ENCODE measurements at places on chromosomes 11 and 22.

- no peak for DNase-seq
Measured at GRCh38 chr11:46455834-46456233, 64.3 kb upstream of the CHRM4 start.

GRCh38 chr11:8332196-8332595, 68.5 kb upstream of the LMO1 start:
- DNase-seq, result peak; percentile 59

- DNase-seq, result no peak
Measured at GRCh38 chr11:42589286-42589685, 722.5 kb upstream of the API5 start.

DNA sequence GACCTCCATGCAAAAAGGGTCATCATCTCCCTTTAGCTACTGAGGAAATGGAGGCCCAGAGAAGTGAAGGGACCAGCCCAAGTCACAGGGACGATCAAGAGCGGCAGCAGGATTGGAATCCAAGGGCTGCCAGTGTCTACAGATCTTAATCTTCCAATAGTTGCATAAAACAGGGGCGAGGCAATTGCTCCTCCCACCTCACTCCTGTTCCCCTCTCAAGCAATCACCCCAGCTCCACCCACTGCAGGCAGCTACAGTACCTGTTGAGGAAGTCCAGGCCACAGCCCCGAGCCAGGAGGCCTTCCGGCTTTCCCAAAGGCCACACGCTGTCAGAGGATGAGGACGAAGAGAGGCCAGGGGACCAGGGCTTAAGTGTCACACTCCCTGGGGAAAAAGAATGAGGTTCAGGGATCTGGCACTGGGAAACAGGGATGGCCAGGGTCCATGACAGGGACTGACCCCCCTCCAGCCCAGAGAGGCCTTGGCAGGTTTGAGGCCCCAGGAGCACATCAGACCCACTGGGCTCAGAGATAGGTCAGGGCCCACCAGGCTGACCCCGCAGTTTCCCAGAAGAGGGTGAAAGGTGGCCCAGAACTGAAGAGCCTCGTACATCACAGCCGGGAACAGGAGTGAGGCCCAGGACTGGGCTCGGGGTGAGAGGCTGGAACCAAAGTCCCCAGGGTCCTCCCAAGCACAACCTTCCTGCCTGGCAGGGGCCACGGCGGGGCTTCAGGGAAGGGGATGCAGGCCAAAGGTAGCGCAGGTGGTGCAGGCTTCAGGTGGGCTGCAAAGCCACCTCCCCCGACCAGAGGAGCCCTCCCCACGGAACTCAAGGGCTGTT, 16.4 kb upstream of the MFNG start:
- no peak for DNase-seq

GRCh38 chr11:65026810-65027209, 429 bp upstream of the SNX15 start:
- DNase-seq, result peak; percentile 67

- DNase-seq, result no peak
Measured at GRCh38 chr22:32325416-32325801, 32.3 kb upstream of the RFPL3 start.

DNA sequence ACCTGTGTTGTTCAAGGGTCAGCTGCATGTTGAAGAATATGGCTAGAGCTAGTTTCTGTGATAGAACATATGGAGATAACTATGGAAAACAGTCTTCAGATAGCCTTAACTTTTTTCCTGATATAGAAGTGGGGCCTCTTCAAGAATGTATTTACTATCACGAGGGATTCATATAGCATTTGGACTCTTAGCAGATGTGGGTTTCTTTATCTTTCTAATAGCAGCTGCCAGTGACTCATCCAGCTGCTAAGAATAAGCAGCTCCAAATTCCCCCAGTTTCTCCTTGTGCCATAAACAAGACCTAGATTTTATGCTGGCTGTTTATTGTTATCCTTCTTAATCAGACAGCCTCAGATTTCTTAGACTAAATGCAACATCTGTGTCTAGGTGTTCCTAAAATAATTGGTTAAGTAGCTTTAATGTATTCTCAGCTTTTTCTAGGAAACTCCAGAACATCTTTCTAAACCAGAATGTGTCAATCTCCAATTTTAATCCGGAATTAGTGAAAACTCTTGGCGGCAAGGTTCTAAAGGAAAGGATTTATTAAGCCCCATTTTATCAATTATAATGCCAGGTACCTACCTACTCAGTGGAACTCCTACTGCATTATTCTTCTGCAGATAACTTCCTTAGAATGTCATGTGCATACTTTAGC, 119.8 kb downstream of the CSTPP1 start:
- DNase-seq, result peak; percentile 59

GRCh38 chr11:59552844-59553243, 41.5 kb downstream of the OR4D9 start:
- DNase-seq, result no peak

- DNase-seq, result no peak
Measured at GRCh38 chr11:95353706-95354105, 122.7 kb upstream of the SESN3 start.

DNA sequence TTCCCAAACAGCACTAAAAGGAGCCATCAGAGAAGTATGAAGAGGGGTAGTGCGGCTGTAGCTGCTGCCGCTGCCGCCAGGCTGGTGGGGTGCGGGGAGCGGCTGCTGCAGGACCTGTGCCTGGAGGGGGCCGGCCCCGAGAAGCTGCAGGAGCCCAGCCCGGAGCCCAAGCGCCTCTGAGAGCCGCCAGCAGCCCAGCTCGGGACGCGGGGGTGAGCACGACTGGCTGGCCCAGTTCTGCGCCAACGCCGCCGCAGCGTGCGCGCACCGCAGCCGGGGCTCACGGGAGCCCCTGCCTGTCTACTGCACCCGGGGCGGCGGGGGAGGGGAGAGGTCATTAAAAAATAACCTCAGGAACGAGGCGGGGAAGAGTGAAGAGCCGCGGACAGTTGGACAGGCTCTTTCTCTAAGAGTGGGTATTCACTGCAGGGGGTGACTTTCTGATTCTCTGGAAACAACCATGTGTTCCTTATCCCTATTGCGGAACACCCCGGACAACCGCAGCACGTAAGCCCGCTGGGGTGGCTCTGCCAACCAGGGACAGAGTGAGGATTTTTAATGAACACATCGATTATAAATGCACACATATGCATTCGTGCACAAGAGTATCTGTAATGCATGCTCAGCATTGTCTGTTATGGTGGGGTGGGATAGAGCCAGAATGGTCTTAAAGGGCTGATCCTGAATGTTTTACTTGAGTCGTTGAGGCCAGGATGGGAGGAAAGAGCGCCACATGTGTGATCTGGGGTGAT, 453 bp downstream of the GAS2 start:
- no peak for DNase-seq

DNA sequence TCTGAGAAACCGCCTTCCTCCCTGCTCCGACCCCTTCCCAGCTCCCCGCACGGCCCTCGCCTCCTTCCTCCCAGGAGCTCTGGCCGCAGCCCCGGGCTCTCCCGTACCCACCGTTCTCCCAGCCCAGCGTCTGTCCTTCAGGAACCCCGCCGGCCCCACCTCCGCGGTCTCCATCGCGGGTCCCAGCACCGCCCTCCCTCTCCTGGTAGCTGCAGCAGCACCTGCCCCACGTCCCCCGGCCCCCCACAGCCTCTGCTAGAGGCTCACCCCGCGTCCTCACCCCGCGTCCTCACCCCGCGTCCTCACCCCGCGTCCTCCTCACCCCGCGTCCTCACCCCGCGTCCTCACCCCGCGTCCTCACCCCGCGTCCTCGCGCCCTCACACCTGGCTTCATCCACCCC, 85.9 kb downstream of the WNT7B start:
- DNase-seq, result no peak

DNA sequence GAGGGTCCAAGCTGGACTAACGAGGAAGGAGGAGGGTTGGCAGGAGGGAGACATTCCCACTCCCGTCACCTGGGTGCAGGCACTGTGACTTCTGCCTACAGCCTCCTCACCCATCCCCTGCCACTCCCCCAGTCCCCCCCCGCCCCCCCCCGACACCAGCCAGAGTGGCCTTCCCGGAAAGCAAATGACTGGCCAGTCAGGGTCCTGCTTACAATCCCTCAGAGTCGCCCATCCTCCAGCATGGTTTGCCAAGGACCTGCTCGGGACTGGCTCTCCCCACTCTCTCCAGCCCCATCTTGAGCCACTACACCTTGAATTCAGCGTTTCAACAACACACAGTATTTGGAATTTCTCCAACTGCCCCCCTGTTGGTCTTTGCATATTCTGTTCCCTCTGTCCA, 59.6 kb downstream of the THAP12 start:
- no peak for DNase-seq

- DNase-seq, result peak; percentile 78
Measured at GRCh38 chr11:69010964-69011623, 2.0 kb downstream of the MRGPRF start.

DNA sequence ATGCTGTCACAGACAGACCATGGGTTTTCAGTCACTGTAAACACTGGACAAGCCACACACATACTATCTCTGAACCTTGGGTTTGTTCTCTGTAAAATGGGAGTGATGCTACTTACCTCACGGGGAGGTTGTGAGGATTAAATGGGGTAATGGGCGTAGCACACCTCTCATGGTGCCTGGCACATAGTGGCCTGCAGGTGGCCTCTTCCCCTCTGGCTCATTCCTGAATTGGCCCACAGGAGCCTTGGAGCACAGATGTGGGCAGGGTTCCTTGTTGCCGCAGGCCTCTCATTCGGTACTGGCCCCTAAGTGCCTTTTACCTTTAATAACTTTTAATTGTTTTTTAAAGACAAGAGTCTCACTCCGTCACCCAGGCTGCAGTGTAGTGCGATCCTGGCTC, 11.7 kb downstream of the MICAL2 start:
- no peak for DNase-seq

- no peak for DNase-seq
Measured at GRCh38 chr11:130725421-130726233, 190.7 kb downstream of the SNX19 start.

DNA sequence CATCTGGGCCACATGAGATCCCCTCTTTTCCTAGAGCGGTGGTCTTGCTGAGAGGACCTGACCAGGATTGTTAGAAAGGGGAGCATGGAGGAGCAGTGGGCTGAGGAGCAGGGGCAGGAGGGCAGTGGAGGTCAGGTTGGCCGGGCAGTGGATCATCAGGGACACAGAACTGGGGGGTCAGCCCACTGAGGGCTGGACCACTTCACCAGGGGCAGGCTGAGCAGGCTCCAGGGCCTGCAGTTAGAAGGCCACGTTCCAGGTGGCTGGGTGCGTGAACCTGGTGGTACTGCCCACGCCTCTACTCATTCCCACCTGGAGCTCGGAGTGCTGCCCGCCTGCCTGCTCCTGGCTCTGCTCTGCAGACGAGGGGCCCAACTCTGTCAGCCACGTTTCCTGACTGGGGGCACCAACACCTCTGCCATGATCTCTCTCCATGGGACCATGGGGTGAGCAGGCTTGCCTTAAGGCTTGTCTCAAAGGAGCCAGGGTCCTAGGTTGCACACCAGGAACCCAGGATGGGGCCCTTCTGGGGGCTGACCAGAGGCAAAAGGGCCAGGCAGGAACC, 9.7 kb downstream of the MRGPRF start:
- no peak for DNase-seq

- DNase-seq, result no peak
Measured at GRCh38 chr11:2996976-2997375, 4.8 kb upstream of the NAP1L4 start.

DNA sequence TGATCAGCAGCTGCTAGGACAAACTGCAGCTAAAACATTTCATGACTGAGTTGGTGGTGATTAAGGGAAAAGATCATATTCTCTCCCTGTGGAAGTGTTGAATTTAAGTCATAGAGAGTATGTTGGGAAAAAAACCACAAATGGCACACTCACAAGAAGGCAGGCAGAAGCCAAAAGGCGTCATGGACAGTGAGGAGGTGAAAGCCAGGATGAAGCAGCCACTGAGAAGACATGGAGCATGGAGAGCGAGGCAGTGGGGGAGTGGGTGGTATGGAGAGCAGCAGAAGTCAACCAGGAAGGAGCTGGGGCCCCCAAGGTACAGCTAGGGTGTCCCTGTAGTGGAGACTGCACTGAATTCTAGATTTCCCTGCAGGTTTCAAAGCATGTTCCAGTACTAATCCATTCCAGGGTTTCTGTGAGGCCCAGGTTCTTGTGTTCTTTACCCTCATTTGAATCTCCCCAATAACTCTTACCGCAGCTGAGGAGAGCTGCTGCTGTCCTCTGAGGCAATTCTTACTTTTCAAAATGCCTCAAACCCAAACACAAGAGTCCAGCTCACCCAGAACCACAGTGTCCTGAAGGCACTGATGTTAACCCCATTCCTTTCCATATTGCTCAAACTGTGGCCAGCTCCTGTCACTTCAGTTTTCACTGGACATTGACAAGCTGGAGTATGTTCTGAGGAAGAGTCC, 191.8 kb upstream of the E2F8 start:
- DNase-seq, result no peak

GRCh38 chr11:130636722-130637464, 188.4 kb downstream of the ADAMTS15 start:
- DNase-seq, result no peak

- no peak for DNase-seq
Measured at GRCh38 chr11:19873730-19874129, 161.1 kb downstream of the NAV2 start.

- no peak for DNase-seq
Measured at GRCh38 chr11:83035070-83035854, 36.4 kb downstream of the RAB30 start.

- no peak for DNase-seq
Measured at GRCh38 chr22:47011131-47011858, 248.8 kb downstream of the TBC1D22A start.

DNA sequence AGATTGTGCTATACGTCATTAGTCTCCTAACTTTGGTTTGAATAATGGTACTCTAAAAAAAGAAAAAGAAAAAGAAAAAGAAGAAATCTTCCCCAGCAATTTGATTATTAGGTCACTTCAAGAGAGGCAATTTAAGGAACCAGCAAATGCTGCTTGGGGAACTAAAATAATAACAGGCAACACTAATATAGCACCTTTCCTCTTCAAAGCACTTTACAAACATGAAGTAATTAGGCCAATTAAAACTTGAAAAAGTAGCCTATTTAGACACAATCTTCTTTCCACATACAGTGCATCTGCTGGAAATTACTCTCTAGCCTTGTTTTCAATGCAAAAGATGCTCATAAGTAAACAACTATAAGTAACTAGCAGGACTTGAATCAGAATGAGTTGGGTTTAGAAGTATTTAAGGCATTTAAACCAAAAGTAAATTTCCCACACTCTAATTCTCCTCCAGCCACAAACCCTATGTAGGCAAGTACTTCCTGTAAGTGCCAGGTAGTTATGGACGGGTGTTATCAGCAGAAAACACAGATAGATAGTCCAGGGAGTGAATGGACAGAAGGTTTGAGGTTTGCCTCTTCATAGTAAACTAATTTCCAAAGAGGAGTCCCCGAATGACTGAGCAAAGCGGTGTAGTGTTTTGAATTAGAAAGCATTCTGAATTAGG, 44.5 kb downstream of the LRRC4C start:
- no peak for DNase-seq

GRCh38 chr22:46661221-46661851, 41.1 kb downstream of the GRAMD4 start:
- peak; percentile 42 for DNase-seq

GRCh38 chr11:128713595-128713994, 19.7 kb downstream of the FLI1 start:
- DNase-seq, result no peak

All from suppressor macrophage treated with lipopolysaccharide for 1 hour (primary cell).